IPS-NIHi11 (cell line): ENCODE measurements at places on chromosomes 3 and 15.

DNA sequence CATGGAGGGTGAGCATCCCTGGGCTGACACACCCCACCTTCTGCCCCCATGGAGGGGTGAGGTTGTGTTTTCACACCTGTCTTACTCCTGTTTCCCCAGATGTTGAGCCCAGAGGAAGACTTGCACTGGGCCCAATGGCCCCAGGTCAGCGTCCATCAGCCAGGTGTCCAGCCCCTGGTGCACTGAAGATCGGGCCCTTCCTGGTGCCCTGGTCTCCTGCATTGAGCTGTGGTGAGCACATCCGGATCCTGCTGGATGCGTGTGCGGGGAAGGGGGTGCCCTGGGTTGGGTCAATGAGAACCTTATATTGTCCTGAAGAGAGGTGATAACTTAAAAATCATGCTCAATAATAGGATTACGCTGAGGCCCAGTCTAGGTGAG is 227.3 kb downstream of the SNRPN start:
- DNase-seq: no peak

- DNase-seq: no peak
Measured at GRCh38 chr3:182954553-182955235, 25.6 kb downstream of the DCUN1D1 start.

DNA sequence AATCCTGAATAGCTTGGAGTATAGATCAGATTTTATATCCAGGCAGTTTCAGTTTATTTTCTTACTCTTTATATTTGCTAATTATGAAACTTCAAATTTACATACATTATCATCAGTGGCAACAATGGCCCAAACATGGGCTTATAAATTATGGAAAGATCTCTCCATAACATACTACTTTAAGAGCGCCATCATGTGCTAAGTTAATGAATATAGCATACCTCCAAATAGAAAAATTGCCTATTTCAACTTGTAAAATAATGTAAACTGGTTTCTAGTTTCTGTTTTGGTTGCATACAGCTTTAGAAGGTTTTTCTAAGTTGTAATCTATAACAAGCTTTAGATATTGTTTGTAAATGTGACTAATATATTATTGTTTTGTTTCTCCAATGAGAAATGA is 531.3 kb upstream of the UBE2E2 start:
- no peak for DNase-seq

DNA sequence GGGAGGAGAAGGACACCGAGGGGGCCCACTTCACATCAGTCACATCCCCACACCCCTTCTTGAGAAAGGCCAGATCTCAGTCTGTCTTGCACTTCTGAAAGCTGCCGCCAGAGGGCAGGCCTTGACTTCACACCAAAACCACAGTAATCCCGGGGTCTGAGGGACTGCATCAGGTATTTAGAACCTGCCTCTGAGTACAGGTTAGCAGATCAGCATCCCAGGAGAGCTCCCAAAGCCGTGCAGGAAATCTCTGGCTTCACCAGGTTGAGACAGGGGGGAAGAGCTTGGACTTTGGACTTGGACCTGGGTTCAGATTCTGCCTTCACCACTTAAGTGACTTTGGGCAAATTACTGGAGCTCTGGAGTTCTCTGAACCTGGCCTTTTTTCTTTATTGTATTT is 50.3 kb downstream of the LHFPL4 start:
- DNase-seq: peak; percentile 82
